Endodermal cell (in vitro differentiated cells): ENCODE measurements at places on chromosomes 1 and 21.
A peak's percentile ranks its signal among the peaks of the same experiment; 100 is the strongest.

DNA sequence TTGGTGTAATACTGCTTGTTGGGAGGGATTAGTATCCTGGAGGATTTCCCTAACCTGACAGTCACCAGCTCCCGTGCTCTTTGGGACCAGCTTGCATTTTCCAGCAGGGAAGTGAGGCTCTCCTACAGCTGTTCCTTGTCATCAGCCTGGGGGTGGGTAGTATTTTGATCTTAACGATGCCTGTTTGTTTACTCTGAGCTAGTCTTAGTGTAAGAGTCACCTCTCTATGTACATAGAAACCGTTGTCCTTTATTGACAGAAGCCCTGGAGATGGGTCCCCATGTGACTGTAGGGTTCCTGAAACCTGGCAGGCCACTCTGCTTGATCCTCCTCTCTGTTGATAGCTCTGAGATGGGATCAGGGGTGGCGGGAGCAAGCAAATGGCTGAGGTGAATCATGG is 58.0 kb downstream of the ACP6 start:
- H3K36me3 ChIP-seq, result peaks cover 80% of the 10 kb centered on the region
- no peak overlapping the region for H3K4me3 ChIP-seq
- H3K4me1 ChIP-seq, result peaks cover 13% of the 10 kb centered on the region
- no peak for DNase-seq
- no peaks in the 10 kb centered on the region for H3K27me3 ChIP-seq

GRCh38 chr1:157641177-157641576 is 43.3 kb upstream of the FCRL4 start:
- no peaks in the 10 kb centered on the region for H3K36me3 ChIP-seq
- no peak overlapping the region for H3K4me3 ChIP-seq
- no peaks in the 10 kb centered on the region for H3K4me1 ChIP-seq
- no peak overlapping the region for H3K27ac ChIP-seq

GRCh38 chr1:91501523-91501851 is 836 bp downstream of the CDC7 start:
- peaks cover 11% of the 10 kb centered on the region for H3K4me1 ChIP-seq
- peak overlapping the region; percentile 99 for H3K27ac ChIP-seq
- peak overlapping the region; percentile 94 for H3K4me3 ChIP-seq
- DNase-seq, result no peak
- H3K27me3 ChIP-seq, result no peaks in the 10 kb centered on the region

DNA sequence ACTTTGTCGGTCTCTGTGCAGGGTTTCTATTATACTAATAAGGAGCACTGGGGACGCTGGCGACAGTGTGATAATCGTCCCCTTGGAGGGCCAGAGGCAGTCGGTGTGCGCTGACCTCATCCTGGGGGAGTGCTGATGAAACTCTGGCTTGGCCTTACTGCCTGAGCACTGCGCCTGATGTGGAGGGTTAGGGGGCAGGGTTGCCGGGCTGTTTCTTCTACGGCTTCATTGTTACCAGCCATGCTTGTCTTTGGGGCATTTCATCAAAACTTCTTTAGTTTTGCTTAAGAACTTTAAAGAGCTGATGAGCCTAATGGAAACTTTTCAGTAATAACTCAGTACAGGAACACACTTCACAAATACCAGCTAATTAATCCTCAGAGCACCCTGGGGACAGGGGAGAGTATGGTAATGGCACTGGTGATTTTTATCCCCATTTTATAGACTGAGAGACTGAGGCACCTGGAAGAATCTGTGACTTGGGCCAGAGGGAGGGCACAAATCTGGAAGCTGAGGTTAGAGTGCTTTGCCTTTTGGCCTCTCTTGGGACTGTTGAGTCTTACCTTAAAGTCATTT is 81.8 kb downstream of the PEX14 start:
- no peaks in the 10 kb centered on the region for H3K27me3 ChIP-seq
- no peak overlapping the region for H3K4me3 ChIP-seq
- H3K36me3 ChIP-seq, result no peaks in the 10 kb centered on the region
- DNase-seq, result no peak

GRCh38 chr1:197692965-197693364 is 82.3 kb downstream of the DENND1B start:
- no peak overlapping the region for H3K4me3 ChIP-seq
- H3K27me3 ChIP-seq, result no peaks in the 10 kb centered on the region
- no peaks in the 10 kb centered on the region for H3K4me1 ChIP-seq
- no peak overlapping the region for H3K27ac ChIP-seq
